ENCODE measurements at places on chromosomes 16 and 17.

- DNase-seq, result no peak
These were observed 8.3 kb upstream of the NLRC5 start for GRCh38 chr16:56980792-56981724.

GRCh38 chr16:53971616-53972015 is 267.7 kb downstream of the FTO start:
- DNase-seq, result no peak

DNA sequence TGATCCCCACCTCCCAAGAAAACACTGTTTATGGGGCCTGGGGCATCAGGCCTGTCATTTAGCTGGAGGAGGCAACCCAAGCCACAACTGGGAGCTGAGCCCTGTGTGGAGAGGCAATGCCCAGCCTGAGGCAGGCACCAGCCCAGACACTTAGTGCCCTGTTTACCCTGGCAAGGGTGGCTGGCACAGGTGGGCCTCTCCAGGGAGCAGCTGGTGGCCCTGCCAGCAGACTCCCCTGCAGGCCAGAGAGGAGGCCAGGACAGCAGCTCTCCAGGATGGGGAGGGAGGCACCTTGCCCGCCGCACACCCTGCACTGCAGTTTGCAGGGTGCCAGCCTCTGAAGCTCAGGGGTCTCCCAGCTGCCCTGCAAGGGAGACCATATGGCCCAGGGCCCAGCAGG is 9.1 kb upstream of the TMEM92 start:
- no peak for DNase-seq

- DNase-seq, result peak; percentile 75
These were observed 3.4 kb upstream of the NSRP1 start for GRCh38 chr17:30113213-30113612.

DNA sequence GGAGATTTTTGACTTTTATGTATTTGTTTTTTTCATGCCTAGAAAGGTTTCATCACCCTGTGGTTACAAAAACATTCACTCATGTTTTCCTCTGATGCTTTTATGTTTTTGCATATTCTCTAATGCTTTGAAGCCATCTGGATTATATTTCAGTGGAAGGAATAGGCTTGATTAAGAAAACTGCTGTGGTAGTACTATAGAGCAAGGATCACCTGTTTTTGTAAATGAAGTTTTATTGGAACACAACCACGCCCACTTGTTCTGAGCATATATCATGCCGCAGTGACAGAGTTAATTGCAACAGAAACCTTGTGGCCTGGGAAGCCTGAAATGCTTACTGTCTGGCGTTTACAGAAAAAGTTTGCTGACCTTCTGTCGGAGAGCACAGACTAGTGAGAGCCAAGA is 11.5 kb downstream of the COX10 start:
- DNase-seq, result no peak

DNA sequence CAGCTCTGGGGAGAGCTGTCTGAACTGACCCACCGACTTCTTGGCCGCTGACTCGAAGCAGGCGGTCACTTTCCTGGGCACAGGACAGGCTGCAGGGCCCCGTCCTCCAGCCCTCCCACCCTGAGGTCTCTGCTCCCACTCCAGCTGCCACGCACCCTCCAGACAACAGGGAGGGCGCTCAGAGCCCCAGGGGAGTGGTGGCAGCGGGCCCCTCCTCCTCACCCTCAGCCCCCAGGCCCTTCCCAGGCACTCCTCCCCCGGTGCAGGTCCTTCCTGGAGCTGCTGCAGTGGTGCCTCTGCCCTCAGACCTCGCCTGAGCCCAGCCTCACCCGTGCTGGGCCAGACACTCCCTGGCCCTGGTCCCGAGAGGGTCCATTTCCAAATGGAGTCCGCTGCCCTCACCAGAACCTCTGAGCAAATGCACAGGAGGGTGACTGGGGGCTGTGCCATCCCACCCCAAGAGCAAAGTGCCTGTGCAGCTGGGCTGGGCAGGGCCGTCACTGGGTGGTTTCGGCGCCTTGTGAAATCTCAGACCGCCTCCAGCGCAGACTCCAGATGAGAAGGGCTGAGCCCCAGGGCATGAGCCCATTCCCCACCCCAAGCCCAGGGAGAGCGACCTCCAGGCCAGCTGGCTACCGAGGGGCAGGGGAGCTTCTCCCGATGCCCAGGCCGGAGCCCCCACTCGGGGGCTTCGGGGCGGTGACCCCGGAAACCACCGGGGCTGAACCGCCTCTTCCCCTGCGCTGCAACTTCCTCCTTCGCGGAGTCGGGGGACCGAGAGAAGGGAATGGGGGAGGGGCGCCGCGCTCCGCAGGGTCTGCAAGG is 717 bp downstream of the CYBA start:
- no peak for DNase-seq

GRCh38 chr17:81271226-81271625 is 23.9 kb downstream of the SLC38A10 start:
- no peak for DNase-seq

DNA sequence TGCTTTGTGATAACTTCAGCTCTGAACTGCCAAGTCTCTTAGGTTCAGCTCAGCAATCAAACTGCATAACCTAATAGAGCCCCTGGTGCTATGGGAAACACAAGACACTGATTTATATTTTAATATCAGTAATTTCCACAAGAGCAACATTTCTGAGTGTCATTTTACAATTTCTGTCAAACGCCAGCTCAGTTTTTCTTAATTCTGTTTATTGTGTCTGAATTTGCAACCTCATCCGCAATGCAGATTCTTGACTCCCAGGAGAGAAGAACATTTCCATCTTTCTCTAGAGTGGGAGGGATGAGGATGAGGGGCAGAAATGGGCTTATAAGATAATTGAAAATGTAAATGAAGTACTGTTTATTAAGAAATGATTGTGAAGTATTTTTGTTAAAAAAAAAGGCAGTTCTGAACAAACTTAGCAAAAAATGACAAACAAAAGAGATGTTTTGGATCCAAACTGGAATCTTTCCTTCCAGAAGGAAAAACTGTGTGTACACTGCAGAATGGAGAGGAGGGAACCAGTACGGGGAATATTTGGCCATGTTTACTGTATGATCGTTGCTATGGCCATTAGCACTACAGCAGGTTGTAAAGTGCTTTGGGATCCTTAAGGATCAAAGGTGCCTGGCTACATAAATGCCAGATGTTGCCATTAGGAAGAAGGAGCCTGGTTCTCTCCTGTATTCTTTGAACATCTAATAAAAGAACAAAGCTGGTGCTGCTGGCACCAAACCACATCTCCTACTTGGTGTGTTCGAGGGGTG is 7.4 kb upstream of the PMFBP1 start:
- DNase-seq, result no peak

DNA sequence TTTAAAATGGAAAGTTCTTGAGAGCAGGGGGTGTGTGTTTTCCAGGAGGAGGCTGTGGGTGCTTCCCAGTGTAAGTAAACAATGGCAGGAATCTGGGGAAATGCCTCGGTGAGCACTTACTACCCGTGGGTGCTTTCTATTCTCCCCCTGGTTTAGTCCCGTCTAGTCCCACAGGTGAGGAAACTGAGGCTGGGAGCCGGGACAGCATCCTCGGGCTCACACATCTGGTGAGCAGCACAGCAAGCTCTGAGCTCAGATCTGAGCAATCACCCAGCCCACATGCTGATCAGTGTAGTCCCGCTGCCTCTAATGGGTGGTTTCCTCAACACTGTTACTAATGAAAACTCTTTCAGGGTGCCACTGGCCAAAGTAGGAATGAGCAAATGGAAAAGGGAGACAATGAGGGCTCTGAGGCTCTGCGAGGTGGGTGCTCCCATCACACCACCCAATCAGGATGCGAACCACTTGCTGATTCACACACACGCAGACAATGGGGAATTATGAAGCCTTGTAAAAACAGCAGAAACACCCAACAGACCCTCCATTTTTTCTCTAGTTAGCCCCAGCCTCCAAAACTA is 202.6 kb downstream of the PARN start:
- no peak for DNase-seq

GRCh38 chr16:17445421-17445820 is 25.3 kb downstream of the XYLT1 start:
- no peak for DNase-seq

GRCh38 chr17:40314584-40314956 is 5.6 kb downstream of the RARA start:
- peak; percentile 81 for DNase-seq

- DNase-seq, result no peak
These were observed 16.7 kb upstream of the CTCF start for GRCh38 chr16:67545665-67546024.

GRCh38 chr17:79695797-79696609 is 34.7 kb upstream of the ENPP7 start:
- no peak for DNase-seq

DNA sequence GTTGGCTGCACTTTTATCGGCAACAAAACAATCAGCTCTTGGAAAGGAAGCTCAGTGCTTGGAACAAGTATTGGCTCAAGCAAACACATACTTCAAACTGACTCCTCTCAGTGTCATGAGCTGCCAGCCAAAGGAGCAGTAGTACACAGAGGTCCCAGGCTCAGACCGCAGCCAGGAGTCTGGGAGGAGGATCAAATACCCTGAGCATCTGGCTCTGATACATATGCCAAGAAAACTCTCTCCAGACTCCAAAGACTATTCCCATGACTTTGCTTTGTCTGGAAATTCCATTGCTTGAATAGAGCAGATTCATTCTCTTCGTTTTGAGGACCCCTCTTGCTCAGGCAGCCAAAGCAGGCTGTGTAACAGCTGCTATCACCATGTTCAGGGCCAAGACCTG is 501.6 kb upstream of the PSMD7 start:
- DNase-seq, result no peak

GRCh38 chr17:21008992-21009671 is 33.7 kb downstream of the USP22 start:
- no peak for DNase-seq

GRCh38 chr17:47212458-47212857 is 3.3 kb downstream of the MYL4 start:
- DNase-seq, result no peak

DNA sequence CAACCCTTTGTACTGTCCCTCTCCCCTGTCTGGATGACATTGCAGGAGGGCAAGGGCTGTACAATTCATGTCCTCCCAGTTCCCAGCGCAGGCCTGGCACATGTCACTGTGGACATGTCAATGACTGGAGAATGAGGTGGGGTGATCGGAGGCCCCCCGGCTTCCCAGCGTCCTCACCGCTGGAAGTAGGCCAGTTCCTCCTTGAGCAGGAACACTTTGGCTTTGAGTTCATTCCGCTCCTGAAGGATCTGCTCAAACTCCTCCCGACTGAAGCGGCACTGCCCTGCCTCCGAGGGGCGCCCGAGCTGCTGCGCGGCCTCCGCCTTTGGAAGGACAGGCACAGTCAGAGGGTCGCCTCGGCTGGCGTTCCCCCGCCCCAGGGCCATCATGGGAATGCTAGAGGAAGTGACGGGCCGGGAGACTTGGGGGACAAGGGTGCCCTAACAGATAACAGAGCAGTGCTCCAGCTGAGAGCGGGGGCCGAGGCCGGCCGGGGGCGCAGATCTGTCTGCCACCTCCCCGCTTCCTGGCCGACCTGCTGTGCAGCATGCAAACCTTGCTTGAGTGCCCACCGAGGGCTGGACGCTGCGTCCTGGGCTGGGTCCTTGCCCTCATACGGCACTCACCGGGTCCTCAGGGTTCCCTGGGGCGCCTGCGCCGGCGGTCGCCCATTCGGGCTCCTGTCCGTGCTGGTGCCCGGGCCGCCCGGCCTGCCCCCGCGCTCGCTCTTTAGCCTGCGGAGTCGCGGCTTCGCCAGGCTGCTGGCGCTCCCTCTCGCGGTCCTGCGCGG is 1.3 kb downstream of the RILP start:
- no peak for DNase-seq

GRCh38 chr17:30858556-30859250 is 26.9 kb downstream of the ATAD5 start:
- DNase-seq, result no peak

DNA sequence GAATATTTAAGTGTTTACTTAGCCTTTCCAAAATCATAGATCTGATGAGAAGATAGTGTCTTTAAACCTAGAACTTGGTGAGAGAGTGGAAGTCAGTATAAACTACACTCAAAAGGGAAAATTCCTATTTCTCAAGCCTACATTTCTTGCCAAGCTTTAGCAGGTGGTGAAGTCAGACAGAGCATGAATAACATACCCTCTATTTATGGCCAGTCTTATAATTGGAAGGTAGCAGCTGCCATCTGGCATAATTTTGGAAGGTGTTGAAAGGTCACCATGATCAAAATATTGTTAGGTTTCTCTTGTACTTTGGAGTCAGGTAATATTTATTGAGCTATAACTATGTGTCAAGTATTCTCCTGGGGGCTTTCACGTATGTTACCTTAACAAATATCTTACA is 729.3 kb upstream of the KIF2B start:
- no peak for DNase-seq

- no peak for DNase-seq
These were observed 182.8 kb downstream of the HS3ST3A1 start for GRCh38 chr17:13418891-13419290.

- DNase-seq, result no peak
These were observed 21.1 kb downstream of the ANKRD40 start for GRCh38 chr17:50686494-50687199.

DNA sequence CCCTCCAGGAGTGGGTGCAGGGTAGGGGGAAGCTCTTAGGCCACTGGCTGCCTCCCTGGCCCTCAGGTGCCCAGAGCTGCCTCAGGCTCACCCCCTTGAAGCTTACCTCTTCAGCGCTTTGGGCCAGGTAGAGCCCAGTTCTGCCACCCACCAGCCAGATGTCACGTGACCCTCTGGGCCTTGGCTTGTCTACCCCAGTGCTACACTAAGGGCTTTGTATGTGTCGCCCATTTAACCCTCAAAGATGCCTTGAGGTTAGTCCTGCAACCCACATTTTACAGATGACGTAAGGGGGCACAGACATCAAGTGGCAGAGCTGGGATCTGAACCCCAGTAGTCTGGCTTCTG is 3.4 kb downstream of the HAS3 start:
- DNase-seq, result no peak

DNA sequence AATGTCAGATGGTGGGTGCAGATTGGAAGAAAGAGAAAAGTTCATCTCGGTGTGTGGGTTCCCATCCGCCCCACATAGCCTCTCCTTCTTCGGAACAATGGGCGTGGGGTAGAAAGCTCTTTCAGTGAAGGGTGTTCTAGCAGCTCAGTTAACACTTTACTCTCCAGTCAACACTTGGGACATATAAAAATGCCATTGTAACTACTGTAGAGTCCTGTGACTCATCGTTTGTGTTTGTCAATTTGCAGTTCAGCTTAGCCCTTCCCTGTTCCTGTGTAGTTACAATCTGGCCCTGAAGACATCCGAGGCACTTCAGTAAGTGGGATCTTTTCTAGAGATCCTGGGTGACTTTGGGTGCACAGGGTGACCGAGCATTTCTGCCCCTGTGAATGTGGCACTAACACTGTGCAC is 11.5 kb upstream of the CLEC18C start:
- DNase-seq, result no peak

- DNase-seq, result no peak
These were observed 174.3 kb upstream of the TNRC6C start for GRCh38 chr17:77783991-77784820.

- no peak for DNase-seq
These were observed 20.4 kb downstream of the RAI1 start for GRCh38 chr17:17701658-17702057.

Measured in NCI-H774 (cell line).